ENCODE measurements at places on chromosomes 6 and 20.

GRCh38 chr6:121142093-121142492, 192.2 kb downstream of the TBC1D32 start:
- no peak for DNase-seq

- DNase-seq, result no peak
Observed at GRCh38 chr6:87913974-87914373, 133.7 kb upstream of the SPACA1 start.

GRCh38 chr6:91462241-91462640, 875.4 kb upstream of the MAP3K7 start:
- DNase-seq, result no peak

- no peak for DNase-seq
Observed at GRCh38 chr6:6006428-6007365, at the start of gene NRN1. NRN1 (minus strand) TSS chr6:6006925; CDS start chr6:6006749, 176 bp downstream.

DNA sequence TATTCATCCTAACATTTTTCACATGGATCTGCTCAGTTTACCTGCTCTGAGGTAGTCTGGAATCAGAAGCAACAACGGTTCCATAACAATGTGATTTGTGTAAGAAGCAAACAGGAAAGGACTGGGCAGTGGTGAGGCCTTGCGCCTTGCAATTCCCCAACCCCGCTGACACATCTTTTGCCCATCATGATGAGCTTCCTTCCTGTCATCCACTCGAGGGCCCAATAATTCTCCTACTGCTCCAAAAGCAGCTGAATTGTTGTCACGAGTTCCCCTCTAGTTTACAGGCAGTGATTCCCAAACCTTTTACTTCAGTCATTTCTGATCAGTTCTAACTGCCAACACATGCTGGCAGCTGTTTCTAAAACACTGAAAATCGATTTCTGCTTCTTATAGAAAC, 22.9 kb downstream of the STX7 start:
- DNase-seq, result no peak

- DNase-seq, result no peak
Observed at GRCh38 chr20:45246109-45246508, 8.3 kb downstream of the SLPI start.

DNA sequence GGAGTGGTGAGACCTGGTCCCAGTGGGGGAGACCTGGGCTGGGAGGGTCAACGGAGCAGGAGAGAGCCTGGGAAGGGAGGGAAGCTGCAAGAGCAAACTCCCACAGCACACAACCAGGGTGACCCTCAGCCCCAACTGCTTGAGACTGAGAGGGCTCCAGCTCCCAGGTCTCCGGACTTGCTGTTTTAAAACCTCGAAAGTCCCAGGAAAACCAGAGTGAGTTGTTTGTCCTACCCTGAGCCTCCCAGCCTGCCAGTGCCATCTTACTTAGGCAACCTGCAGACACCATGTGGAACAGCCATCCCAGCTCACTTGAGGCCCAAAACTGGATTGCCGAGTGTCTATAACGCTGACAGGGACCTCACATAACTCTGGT, 4.8 kb upstream of the NTSR1 start:
- no peak for DNase-seq

- DNase-seq, result no peak
Observed at GRCh38 chr6:20706238-20706938, 172.1 kb downstream of the CDKAL1 start.

DNA sequence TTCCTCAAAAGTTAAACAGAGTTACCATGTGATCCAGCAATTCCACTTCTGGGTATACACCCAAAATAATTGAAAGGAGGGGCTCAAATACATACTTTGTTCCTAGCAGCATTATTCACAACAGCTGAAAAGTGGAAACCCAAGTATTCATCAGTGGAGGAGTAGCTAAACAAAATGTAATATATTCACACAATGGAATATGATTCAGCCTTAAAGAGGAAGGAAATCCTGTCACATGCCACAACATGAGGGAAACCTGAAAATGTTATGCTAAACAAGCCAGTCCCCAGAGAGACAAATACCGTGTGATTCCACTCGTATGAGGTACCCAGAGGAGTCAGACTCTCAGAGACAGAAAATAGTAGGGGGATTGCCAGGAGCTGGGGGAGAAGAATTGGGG, 44.5 kb downstream of the PXDC1 start:
- DNase-seq, result no peak

DNA sequence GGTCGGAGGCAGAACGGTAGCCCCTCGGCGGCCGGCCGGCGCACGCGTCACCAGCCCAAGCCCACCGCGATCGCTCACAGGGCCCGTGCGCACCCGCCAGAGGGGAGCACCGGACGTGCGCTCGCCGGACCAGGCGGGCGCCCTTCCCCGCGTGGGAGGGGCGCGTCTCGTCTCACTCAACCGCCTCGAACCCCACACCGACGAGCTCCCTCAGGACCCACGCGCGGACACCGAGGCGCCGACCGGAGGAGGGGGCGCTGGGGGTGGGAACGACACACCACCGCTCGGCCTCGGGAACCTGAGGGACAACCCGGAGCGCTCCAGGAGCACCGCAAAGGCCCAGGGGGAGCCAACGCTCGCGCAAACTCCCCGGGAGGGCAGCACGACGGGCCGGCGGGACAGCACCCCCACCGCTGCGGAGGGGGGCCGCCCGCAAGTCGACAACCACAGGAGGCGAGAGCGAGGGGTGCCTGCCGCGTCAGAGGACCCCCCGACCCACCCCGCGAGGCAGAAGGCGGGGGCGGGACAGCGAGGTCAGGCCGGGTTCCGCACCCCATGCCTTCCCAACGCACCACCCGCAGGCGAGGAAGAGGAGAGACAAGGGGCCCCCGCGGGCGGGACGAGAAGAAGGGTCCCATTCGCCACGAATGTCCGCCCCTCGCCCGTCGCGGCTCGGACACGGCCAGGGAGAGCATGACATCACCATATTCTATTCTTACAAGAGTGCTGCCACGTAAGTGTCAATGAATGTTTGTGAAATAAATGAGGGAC, 512.7 kb upstream of the ZNF337 start:
- DNase-seq, result peak; percentile 4

DNA sequence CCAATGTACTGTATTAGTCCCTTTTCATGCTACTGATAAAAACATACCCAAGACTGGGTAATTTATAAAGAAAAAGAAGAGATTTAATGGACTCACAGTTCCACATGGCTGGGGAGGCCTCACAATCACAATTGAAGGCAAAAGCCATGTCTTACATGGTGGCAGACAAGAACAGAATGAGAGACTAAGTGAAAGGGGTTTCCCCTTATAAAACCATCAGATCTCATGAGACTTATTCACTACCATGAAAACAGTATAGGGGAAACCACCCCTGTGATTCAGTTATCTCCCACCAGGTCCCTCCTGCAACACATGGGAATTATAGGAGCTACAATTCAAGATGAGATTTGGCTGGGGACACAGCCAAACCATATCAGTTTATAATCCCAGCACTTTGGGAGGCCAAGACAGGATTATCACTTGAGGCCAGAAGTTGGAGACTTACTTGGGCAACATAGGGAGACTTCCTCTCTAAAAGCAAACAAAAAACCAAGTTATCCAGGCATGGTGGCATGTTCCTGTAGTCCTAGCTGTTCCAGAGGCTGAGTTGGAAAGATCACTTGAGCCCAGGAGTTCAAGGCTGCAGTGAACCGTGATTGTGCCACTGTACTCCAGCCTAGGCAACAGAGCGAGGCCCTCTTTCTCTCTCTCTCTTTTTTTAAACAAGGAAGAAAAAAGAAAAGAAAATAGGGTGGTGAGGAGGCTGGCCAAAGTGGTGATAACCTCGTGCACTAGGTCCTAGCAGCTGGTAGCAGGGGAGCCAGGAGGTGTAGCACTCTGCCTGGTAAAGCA, 22.9 kb upstream of the DDR1 start:
- no peak for DNase-seq

DNA sequence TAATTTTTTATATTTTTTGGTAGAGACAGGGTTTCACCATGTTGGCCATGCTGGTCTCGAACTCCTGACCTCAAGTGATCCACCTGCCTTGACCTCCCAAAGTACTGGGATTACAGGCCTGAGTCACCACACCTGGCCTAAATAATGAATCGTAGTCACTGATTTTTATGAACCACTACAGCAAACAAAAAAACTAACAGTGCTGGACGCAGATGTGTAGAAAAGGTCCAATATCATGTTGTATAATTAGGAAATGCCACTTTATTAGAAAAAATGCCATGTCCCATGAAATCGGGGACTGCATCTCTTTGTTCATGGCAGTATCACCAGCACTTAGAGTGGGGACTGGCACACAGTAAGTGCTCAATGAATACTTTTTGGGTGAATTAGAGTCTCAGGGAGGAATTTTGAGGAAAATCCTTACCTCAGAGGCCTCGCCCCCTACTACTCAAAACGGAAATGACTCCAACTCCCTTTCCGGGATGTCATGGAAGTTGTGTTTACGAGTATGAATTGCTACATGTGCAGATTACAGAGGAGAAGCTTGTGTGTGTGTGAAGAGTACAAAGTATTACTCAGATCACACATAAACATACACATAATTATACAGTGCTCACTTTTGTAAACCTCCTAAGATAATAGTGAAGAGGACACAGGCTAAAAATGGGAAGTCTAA, 43.6 kb upstream of the FAM50B start:
- DNase-seq, result no peak

- no peak for DNase-seq
Observed at GRCh38 chr6:163494279-163494727, 79.8 kb downstream of the QKI start.

DNA sequence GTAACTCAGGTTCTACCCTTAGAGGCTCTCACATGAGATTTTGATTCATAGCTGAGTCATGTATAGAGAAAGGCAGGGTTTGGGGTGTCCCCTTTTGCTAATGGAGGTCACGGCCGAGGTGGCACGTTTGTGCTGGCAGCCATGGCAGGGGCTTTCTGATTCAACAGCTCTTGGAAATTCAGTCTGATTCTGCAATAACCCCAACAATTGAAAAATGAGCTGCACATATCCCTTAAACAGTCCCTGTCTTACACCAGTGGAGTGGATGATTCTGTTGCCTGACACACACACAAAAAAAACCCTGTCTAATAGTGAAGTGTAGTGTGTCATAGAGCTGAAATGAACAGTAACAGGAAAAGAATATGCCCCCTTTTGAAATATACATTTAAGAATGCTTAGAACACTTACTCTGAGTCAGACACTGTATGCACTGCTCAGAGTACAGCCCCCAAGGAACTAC, 40.4 kb upstream of the ARG1 start:
- no peak for DNase-seq
